Hematopoietic multipotent progenitor cell treated with erythropoietin and hydrocortisone succinate and interleukin-3 and kit ligand, for 6 days (in vitro differentiated cells): ENCODE measurements at places on chromosomes 2 and 18.
A peak's percentile ranks its signal among the peaks of the same experiment; 100 is the strongest.

- DNase-seq: no peak
Measured at GRCh38 chr2:29769847-29770246, 151.5 kb downstream of the ALK start.

- no peak for DNase-seq
Measured at GRCh38 chr2:61109291-61109690, 43.6 kb downstream of the SANBR start.

GRCh38 chr18:39375066-39375465 lies 1809.5 kb upstream of the CELF4 start:
- no peak for DNase-seq

- DNase-seq: no peak
Measured at GRCh38 chr2:60294901-60295635, 258.4 kb downstream of the BCL11A start.

DNA sequence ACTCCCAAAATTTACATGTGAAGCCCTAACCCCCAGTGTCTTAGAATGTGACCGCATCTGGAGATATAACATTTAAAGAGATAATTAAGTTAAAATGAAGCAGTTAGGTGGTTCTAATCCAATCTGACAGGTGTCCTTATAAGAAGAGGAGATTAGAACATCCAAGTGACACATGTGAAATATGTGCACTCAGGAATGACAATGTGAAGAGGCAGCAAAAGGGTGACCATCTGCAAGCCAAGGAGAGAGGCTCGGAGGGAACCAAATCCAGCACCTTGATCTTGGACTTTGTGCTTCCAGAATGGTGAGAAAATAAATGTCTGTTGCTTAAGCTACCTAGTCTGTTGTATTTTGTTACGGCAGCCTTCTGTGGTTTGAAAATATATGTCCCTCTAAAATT lies 165.4 kb downstream of the FIGN start:
- DNase-seq: no peak

DNA sequence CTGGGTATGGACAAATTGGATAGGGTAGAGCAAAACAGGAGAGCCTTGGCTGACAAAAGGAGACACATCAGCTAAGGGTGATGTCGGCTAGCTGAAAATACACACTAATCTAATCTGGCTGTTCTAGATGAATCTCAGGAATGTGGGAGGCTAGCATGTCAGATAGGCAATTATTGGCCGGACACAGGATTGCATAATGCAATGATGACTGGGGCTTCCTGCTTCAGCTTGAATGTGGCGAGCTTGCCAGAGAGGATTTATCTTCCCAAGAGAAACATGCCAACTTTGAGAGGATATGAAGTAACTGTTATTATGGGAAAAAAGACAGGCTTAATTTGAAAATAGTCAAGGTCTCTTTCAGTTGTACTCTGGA lies 102.4 kb downstream of the TRIB2 start:
- DNase-seq: peak; percentile 13

GRCh38 chr2:56335101-56335500 lies 151.3 kb downstream of the CCDC85A start:
- no peak for DNase-seq

GRCh38 chr2:19542796-19543662 lies 184.6 kb upstream of the OSR1 start:
- DNase-seq: no peak

DNA sequence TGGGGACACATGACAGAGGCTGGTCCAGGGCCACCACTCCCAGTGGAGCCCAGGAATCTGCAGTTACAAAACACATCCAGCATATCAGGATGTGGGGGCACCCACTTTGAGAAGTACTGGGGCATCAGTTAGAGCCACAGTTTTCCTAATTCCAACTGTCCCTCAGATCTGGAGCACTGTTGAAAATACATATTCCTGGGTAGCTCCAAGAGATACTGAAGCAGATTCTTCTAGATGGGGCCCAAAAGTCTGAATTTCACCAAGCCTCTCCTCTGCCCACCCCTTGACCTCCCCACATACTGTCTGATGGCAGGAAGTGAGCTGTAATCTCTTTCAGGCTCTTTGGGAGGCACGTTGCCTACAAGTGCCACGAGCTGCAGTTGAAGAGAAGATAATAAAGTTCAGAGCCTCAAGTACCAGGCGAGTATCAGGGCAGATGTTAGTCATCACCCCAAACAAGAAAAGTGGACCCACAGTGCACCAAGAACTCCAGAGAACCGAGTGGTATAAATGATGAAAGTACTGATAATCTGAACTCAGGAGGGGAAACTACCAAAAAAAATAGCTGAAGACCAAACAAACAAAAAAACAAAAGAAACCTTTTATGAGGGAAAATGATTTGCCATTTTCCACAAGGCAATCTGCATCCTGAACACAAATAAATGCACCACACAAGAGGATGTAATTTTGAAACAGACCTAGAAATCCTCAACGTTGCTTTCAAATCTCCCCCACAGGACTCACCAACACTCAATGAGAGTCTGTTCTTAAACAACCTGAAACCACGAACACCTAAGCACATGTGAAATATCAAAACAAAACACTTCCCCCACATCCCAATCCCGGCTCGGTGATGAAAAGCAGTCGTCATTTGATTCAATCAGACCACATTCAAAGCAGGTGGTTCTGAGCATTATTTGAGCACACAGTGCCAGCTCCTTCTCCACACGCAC lies 98.7 kb downstream of the TCF4 start:
- peak; percentile 46 for DNase-seq

- DNase-seq: no peak
Measured at GRCh38 chr2:45224321-45224992, 215.2 kb upstream of the SIX2 start.

- peak; percentile 49 for DNase-seq
Measured at GRCh38 chr2:33502025-33502424, 25.6 kb downstream of the RASGRP3 start.

DNA sequence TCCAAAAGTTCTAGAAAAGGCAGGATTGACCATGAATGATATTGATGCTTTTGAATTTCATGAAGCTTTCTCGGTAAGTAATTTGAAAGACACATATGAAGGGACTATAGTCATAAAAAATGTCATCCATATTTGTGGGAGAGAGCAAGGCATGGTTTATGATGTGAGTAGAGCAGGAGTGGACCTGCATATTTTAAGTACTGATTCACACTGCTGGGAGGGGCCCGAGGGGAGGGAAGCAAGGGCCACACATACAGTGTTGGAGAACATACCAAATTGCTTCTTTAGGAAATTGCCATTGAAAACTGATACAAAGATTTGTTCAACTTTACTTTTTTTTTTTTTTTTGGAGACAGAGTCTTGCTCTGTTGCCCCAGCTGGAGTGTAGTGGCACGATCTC lies 39.4 kb downstream of the HADHB start:
- DNase-seq: no peak

DNA sequence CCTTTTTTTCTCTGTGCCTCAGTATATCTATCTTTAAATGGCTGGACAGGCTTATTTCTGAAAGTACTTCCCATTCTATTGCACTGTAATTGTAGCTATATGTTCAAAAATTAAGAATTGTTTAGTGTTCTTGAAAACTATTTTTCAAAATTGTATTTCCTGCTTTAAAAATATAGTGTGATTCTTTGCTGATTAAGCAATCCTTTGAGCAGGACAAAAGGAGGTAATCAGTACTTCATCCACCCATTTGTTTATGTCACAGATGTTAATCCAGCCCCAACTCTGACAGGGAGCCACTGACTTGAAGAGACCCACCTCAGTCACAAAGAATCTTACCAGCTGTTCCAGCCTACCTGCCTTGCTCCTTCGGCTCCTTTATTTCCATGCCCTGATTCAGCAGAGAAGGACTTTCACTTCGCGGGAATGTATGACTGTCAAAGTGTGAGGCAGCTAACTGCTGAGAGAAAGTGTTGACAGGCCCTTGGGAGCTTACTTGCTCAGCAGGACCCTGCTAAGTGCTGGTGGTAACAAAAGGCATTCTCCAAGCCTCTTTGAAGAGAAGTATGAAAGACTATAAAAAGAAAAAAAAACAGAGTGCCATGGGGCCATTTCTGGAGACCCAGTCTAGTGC lies 393.3 kb upstream of the CYRIA start:
- no peak for DNase-seq

- peak; percentile 65 for DNase-seq
Measured at GRCh38 chr2:231068525-231069222, 12.0 kb downstream of the PSMD1 start.

DNA sequence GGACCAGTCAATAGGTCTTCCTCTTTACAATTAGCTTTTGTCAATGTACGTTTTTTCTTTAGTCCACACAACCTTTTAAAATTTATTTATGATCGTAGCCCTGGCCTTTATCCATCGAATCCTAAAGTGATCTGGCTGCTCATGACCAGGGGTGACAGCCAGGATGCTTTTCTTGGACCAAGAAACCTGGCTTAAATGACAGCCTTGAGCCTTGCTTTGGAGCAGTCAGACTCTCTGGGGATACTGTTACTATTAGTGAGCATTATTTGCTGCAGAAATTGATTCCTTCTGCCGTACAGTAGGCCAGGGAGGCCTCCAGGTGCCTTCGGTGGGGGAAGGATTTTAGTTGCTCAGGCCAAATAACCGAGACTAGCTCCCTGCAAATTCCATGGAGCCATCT lies 70.2 kb downstream of the AGAP1 start:
- DNase-seq: no peak

DNA sequence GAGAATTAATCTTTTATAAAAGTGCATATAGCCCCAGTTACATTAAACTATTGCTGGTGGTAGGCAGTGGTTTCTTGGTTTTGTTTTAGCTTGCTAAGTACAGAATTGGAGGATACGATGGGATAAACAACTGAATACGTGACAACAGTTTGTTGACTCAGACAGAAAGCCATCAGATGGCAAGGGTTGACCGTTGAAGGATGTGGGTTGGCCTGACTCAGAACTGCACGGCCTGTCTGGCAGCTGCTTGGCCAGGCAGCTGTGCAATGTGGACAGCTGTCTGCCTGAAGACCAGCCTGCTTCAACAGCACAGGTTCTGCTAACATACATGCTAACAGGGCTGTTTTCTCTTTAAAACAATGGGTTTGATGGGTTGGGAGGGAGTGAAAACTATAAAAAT lies 46.6 kb downstream of the PRKRA start:
- DNase-seq: peak; percentile 30

DNA sequence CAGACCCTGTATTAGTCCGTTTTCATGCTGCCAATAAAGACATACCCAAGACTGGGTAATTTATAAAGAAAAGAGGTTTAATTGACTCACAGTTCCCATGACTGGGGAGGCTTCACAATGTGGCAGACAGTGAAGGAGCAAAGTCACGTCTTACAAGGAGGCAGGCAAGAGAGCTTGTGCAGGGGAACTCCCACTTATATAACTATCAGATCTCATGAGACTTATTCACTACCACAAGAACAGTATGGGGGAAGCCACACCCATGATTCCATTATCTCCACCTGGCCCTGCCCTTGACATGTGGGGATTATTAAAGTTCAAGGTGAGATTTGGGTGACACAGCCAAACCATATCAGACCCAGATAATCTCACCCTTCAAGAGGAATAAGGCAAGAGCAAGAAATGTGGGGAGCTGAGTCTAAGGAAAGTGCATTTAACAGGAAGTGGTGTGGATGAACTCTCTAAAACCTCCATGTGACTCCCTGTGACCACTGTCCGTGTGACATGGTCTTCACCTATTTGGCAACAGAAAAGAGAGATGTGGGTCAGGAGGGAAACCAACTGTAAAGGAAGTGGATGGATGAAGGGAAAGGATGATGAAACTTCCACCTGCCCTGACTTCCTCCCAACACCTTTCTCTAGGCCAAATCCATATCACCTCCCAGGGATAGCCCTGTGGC lies 110.6 kb downstream of the ATL2 start:
- peak; percentile 22 for DNase-seq

DNA sequence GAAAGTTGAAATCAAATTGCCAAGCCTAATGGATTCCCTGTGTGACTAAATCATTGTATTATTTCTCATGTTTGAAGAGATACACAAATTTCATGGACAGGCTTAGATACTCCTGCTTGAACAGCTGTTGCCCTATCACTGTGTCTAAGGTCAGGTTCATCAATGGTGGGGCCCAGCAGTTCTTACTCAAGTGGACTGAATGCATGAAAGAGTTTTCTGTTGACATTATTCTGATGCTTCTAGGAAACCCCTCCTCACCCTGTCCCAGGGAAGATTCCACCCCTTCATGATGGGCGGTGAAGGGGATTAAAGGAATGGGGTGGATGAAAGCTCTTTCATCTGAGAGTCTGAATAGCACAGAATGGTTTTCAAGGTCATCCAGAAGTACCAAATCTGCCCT lies 148.8 kb downstream of the INO80D start:
- DNase-seq: no peak

DNA sequence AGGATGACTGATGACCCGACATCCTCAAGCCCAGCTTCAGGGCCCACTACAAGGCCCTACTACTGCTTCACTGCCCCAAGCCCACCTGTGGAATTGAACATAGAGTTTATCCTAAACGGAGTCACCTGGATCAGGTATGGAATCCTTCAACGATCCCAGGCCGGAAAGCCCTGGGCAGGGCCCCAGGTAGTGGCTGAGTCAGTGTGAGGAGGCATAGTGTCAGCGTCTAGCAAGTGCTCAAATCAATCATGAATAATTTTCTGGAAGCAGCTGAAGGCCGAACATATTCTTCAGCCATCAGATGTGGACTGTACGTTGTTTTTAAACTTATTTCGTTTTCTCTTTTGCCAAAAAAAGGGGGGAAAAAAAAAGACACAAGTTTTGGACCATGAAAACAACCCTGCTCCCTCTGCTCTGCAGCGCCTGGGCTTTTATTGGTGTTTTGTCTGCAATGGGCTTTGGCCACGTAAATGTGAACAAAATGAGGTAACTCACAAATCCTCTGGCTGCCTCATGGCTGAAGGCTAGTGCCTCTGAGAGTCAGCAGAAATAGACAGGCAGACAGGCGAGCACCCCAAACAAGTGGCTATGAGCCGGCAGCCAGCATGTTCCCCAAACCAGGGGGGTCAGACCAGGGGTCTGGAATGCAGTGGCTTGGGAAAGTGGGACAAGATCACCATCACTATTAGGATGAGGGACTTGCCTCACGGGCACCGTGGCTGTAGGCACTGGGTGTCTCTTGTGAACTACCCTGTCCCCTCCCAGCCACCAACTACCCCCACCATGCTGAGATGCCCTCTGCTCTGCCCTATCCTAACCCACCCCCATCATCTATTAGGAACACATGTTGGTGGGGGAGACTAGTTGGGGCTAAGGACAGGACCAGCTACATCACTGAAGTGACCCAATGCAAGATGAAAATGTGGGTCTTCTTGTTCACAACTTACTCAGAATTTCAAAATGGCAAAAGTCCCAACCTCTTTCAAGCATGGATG lies 51.4 kb downstream of the TTC32 start:
- DNase-seq: no peak

DNA sequence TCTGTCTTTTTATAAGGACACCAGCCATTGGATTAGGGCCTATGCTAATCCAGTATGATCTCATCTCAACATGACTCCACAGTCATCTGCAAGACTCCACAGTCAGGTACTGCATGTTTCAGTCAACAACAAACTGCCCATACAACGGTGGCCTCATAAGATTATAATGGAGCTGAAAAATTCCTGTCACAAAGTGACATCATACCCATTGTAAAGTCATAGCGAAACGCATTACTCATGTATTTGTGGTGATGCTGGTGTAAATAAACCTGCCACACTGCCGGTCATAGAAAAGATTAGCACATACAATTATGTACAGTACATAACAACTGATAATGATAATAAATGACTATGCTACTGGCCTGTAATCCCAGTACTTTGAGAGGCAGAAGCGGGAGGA lies 102.2 kb downstream of the TEX51 start:
- DNase-seq: no peak
